ENCODE measurements at places on chromosomes 1 and 21. TPM values are rescaled to one million over a fixed set of nuclear protein-coding genes. Genes with fewer than 3 reads are reported as not detected.
A peak's percentile ranks its signal among the peaks of the same experiment; 100 is the strongest.

DNA sequence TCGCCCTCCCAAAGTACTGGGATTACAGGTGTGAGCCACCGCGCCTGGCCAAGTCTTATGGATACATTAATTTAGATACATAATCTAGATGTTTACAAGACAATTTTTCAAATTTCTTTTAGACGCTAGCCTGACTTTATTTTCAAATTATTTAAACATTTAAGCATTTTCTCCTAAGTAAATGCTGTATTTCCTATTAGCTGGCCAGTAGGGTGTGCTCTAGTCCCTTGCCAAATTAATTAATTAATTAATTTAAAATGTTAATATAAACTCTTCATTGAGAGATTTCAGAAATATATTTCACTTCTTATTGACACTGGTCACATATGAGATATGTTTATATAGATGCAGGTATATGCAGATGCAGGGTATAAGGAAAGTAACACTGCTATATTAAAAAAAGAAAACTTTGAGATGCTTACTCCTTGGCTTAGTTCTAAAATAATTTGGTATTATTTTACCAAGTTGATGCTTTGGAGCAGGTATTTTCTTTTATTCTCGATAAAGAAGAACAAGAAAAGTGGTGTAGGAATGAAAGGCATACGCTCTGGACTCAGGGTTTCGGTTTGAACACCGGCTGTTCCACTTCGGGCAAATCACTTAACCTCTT lies 5.2 kb upstream of the ERRFI1 start:
- no peak overlapping the region for H3K27ac ChIP-seq
- H3K4me3 ChIP-seq, result no peak overlapping the region
- no peak for DNase-seq
- H3K36me3 ChIP-seq, result no peaks in the 10 kb centered on the region
- peaks cover 30% of the 10 kb centered on the region for H3K27me3 ChIP-seq
- H3K4me1 ChIP-seq, result peaks cover 8% of the 10 kb centered on the region

DNA sequence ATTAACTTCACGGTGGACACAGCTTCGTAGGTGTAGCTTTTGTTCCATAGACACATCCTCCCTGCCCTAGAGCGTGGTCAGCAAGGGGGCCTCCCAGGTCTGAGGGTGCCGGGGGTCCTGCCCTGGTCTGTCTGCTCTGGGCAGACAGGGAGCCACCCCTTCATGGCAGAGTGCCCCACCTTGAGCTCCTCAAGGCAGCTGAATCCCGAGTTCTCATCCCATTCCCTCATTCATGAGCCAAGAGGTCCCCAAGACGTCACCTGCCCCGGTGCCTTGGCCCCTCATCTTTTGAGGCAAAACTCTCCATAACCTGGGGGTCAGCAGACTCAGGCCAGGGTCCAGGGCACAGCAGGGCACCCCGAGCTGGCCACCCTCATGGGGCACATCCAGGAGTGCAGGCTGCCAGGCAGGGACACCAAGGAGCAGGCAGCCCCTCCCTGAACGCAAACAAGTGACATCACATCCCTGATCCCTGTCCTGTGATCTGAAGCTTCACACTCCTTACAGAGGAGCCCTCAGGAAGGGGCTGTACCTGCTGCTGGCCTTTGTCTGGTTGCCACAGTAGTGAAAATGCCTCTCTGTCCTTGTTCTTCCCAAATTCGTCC lies 23.3 kb downstream of the UBASH3A start:
- H3K4me3 ChIP-seq, result no peak overlapping the region
- DNase-seq, result no peak
- H3K27ac ChIP-seq, result no peak overlapping the region

GRCh38 chr1:25570798-25571521 lies 27.6 kb downstream of the LDLRAP1 start:
- no peaks in the 10 kb centered on the region for H3K27me3 ChIP-seq
- H3K36me3 ChIP-seq, result peaks cover 8% of the 10 kb centered on the region
- no peak for DNase-seq
- H3K27ac ChIP-seq, result no peak overlapping the region

- H3K36me3 ChIP-seq, result no peaks in the 10 kb centered on the region
- peaks cover 5% of the 10 kb centered on the region for H3K4me1 ChIP-seq
- no peak for DNase-seq
- H3K27me3 ChIP-seq, result no peaks in the 10 kb centered on the region
Measured at GRCh38 chr1:222935239-222935900, 120.5 kb downstream of the DISP1 start.

Gene SPRR1B
- not detected for polyA plus RNA-seq

GRCh38 chr1:86706018-86706635 lies 1.8 kb downstream of the SH3GLB1 start:
- H3K27ac ChIP-seq, result peak overlapping the region; percentile 53
- H3K4me3 ChIP-seq, result peak overlapping the region; percentile 98
- DNase-seq, result no peak
- H3K27me3 ChIP-seq, result no peaks in the 10 kb centered on the region
- H3K36me3 ChIP-seq, result peaks cover 9% of the 10 kb centered on the region
- H3K4me1 ChIP-seq, result peaks cover 50% of the 10 kb centered on the region

GRCh38 chr1:21823980-21824702 lies 12.1 kb downstream of the LDLRAD2 start:
- H3K4me3 ChIP-seq, result no peak overlapping the region
- no peak overlapping the region for H3K27ac ChIP-seq
- H3K27me3 ChIP-seq, result no peaks in the 10 kb centered on the region
- no peaks in the 10 kb centered on the region for H3K4me1 ChIP-seq
- no peaks in the 10 kb centered on the region for H3K36me3 ChIP-seq

GRCh38 chr1:33973799-33974545 lies 110.1 kb downstream of the HMGB4 start:
- H3K27ac ChIP-seq, result no peak overlapping the region
- no peaks in the 10 kb centered on the region for H3K36me3 ChIP-seq
- DNase-seq, result no peak

- no peaks in the 10 kb centered on the region for H3K36me3 ChIP-seq
- no peak overlapping the region for H3K4me3 ChIP-seq
- no peaks in the 10 kb centered on the region for H3K4me1 ChIP-seq
- no peaks in the 10 kb centered on the region for H3K27me3 ChIP-seq
Measured at GRCh38 chr1:76595024-76595423, 272.3 kb upstream of the ST6GALNAC5 start.

Gene S100B
- not detected for polyA plus RNA-seq

DNA sequence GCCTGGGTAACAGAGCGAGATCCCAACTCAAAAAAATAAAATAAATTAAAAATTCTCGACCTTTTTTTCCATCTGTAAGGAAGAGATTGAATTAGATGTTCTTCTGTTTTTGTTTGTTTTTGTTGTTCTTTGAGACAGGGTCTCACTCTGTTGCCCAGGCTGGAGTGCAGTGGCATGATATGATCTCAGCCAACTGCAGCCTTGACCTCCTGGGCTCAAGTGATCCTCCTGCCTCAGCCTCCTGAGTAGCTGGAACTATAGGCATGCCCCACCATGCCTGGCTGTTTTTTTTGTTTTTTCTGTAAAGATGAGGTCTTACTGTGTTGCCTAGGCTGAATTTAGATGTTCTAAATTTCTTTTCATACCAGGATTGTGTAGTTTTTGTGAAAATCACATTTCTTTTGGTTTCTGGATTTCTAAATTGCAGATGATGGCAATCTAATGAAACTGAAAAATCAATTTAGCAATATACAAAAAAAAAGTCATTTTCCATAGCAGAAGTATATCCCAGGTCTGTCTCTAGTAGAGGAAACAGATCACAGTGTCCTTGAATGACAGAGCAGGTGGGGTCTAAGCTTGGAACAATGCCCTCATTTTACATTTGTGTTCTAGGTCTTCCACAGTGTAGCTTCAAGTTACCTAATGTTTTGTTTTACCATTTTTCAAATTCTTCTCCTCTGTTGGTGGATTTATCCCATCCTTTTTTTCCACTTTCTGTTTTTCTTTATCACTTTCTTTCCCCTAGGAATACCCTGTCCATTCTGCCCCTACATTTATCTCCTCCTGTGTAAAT lies 20.3 kb downstream of the ZYG11A start:
- H3K4me1 ChIP-seq, result no peaks in the 10 kb centered on the region
- no peaks in the 10 kb centered on the region for H3K36me3 ChIP-seq
- no peak overlapping the region for H3K4me3 ChIP-seq
- no peaks in the 10 kb centered on the region for H3K27me3 ChIP-seq

DNA sequence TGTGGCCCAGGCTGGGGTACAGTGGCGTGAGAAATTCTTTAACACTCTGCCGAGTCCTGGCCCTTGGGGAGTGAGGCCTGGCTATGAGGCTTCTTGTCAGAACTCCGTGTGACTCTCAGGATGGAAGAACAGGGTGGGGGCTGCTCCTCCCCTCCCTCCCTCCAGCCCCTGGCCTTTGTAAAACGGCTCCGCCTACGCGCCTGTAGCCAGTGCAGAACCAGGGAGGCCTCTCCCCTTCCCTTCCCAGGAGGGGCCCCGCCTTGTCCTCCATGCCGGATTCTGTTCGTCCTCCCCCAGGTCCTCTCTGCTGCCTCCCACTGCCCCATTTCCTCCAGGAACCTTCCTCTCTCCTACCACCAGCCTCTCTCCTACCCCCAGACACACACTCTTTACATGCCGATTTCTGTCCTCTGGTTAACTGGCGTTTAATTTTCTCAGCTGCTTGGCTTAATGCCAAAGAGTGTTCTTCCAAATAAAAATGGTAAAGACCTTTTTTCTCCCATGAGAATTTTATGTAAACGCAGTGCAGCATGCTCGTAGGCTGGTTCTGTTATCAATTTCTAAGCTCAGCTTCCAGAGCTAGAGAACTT lies 21.0 kb downstream of the PDE9A start:
- no peaks in the 10 kb centered on the region for H3K36me3 ChIP-seq
- H3K27me3 ChIP-seq, result peaks cover 9% of the 10 kb centered on the region
- H3K4me1 ChIP-seq, result peaks cover 4% of the 10 kb centered on the region
- no peak overlapping the region for H3K4me3 ChIP-seq

GRCh38 chr1:234639961-234640360 lies 30.0 kb upstream of the IRF2BP2 start:
- no peaks in the 10 kb centered on the region for H3K4me1 ChIP-seq
- no peaks in the 10 kb centered on the region for H3K36me3 ChIP-seq
- no peaks in the 10 kb centered on the region for H3K27me3 ChIP-seq
- peak overlapping the region; percentile 53 for H3K27ac ChIP-seq

Gene CFAP141
- polyA plus RNA-seq, result not detected

Gene CLIC6
- polyA plus RNA-seq, result not detected

Gene PEX19
- 51.2 TPM for polyA plus RNA-seq

Gene MYBPH
- polyA plus RNA-seq, result not detected

Gene DCST1
- not detected for polyA plus RNA-seq

Gene FAM167B
- polyA plus RNA-seq, result not detected

DNA sequence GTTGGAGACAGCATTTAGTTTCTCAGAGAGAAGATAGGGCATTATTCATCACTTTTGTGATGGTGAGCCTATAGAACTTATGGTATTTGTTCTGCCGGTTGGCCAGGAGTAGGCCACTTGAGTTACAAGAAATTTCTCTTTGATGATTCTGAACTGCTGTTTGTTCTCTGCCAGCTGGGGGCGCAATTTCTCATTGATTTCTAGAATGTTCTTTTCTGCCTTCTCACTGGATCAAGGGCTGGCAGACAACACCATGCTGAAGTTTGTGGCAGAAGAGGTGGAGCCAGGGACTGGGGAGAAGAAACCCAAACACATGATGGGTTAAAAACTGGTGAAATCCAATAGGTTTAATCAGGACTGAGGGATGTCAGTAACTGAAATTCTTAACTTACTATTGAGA lies 360.6 kb downstream of the FAM72C start:
- H3K36me3 ChIP-seq, result no peaks in the 10 kb centered on the region
- no peak for DNase-seq
- no peak overlapping the region for H3K4me3 ChIP-seq
- H3K27ac ChIP-seq, result no peak overlapping the region
- no peaks in the 10 kb centered on the region for H3K27me3 ChIP-seq
- no peaks in the 10 kb centered on the region for H3K4me1 ChIP-seq

GRCh38 chr1:200869376-200869752 lies 3.4 kb upstream of the GPR25 start:
- peaks cover 22% of the 10 kb centered on the region for H3K27me3 ChIP-seq
- H3K27ac ChIP-seq, result no peak overlapping the region
- peaks cover 9% of the 10 kb centered on the region for H3K36me3 ChIP-seq

Gene RIMKLA
- not detected for polyA plus RNA-seq

DNA sequence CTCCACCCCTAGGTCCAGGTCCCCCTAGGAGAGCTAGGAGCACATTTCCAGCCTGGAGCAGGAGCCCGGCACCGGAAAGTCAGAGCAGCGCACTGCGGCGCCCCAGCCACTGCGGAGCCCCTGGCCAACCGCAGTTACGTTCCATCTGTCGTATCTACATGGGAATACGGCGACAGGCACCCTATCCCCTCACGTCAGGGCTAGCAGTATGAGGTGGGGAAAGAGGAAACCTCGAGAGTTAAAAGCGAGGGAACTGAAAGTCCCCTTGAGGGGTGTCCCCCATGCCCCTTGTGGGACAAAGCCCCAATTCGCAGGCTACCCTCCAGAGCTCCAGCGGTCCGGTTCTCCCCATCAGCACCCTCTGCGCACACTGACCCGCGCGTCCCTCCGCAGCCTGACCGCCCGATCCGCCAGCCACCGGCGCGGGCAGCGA lies 995 bp downstream of the COLGALT2 start:
- H3K27me3 ChIP-seq, result peaks cover 62% of the 10 kb centered on the region
- peaks cover 10% of the 10 kb centered on the region for H3K36me3 ChIP-seq
- H3K4me1 ChIP-seq, result peaks cover 7% of the 10 kb centered on the region
- DNase-seq, result peak; percentile 17
- H3K4me3 ChIP-seq, result peak overlapping the region; percentile 61

DNA sequence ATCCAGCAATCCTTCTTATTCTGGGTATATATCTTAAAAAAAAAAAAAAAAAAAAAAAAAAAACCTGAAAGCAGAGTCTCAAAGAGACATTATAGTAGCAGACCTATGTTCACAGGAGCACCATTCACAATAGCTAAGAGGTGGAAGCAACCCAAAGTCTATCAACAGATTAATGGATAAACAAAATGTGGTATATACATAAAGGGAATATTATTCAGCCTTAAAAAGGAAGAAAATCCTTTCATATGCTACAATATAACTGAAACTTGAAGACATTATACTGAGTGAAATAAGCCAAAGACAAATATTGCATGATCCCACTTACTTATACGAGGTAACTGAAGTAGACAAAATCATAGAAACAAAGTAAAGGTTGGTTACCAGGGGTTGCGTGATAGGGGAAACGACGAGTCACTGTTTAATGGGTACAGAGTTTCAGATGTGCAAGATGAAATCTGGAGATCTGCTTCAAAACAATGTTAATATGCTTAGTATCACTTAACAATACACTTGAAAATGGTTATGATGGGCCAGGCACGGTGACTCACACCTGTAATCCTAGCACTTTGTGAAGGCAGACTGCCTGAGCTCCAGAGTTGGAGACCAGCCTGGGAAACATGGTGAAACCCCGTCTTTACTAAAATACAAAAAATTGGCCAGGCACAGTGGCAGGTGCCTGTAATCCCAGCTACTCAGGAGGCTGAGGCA lies 29.5 kb downstream of the PIK3R3 start:
- no peaks in the 10 kb centered on the region for H3K4me1 ChIP-seq
- no peaks in the 10 kb centered on the region for H3K27me3 ChIP-seq
- H3K27ac ChIP-seq, result no peak overlapping the region
- DNase-seq, result no peak

DNA sequence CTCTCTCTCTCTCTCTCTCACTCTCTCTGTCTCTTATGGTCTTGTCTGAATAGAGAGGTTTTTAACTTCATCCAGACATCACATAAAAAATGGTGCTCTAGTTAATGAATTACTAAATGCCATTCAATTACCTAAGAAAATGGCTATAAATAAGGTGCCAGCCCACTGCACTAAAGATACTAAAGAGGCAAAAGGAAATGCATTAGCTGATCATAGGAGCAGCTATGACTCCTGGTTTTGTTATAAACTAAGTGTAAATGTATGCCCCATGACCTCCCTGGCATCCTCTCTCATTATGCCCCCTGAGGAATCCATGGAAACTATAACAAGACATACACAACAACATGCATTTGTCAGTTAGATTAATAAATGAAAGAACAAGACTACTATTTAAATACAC lies 57.5 kb upstream of the PDC start:
- no peak for DNase-seq
- no peak overlapping the region for H3K4me3 ChIP-seq
- H3K36me3 ChIP-seq, result peaks cover 4% of the 10 kb centered on the region
- H3K4me1 ChIP-seq, result no peaks in the 10 kb centered on the region
